ENCODE measurements at places on chromosomes 7 and 10.

- DNase-seq = no peak
Measured at GRCh38 chr7:88146616-88147015, 73.2 kb downstream of the SRI start.

DNA sequence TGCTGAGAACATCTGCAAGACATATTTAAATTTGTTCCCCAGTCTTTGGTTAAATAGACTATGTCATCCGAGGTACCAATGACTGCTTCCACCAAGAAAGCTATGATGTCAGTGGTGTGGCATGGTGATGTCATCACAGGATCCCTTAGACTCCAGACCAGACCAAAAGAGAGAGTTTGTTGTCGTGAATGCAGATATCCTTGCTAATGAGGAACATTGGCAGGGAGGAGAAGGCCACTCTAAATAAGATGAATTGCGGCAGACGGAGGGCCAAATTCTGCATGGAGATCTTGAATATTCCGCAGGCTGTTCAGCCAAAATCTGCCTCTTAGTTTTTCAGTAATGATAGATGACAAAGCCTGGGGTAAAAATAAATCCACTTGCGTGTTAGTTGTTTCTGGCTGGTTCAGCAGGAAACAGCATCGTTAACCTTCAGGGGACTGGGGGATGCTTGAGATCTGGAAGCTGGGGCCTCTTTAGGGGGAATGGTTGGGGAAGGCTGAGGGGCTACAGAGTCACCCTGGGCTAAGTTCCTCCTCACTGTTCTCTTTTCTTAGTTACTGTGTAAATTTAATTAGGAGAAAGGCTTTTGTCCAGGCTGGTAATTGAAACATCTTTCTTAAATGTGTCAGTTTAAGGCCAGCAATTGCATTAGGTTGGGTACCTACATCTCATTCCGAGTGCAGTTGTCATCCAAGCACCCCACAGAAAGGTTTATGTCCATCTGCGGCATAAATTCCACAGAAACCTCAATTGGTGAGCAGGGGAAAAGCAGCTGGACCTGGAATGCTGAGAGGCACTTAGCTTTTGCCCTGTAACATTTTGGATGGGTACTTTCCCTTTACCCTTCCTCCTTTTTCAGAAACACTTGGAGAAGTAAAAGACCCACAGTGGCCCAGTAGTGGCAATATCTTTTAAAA is 11.6 kb upstream of the CAMK1D start:
- no peak for DNase-seq

- DNase-seq = no peak
Measured at GRCh38 chr10:127159648-127160245, 36.6 kb downstream of the INSYN2A start.

GRCh38 chr7:129266181-129266580 is 41.4 kb downstream of the AHCYL2 start:
- DNase-seq = no peak

DNA sequence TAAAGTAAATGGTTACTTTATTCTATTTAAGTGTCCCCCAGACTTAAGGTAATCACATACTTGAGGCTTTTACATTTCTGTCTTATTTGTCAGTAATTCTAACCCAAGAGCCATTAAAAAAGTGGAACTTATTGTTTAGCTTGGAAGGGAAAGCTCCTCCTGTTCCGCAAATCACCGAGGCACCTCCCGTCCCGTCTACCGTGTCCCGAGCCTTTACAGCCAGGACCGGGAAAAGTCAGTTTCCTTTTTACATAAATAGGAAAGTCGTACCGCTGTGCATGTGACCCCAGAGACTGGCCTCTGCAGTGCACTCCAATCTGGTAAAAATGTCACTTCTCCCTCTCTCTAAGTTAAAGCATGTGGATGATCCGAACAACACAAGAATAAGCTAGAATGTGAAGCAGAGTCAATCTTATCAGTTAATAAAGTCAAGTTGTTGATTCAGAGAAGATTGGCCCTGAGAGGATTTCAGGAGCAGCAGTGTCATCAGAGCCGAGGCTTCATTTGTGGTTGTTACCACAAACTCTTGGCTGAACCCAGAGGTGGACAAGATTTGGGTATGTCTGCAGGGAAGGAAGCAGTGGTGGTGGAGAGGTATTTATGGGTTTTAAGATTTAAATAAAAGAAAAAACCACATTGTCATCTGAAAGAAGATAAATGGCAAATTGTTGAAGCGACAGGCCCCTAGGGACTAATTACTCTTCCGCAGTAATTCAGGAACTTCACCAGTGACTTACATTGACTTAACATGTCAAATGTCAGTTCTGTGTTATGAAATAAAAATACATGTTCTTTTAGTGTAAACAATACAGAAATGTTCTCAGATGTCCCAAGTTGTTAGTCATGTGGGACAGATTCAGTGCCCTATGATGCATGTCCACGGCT is 316.6 kb upstream of the ZNF32 start:
- DNase-seq = no peak

- no peak for DNase-seq
Measured at GRCh38 chr10:88293651-88294230, 289.4 kb downstream of the RNLS start.

DNA sequence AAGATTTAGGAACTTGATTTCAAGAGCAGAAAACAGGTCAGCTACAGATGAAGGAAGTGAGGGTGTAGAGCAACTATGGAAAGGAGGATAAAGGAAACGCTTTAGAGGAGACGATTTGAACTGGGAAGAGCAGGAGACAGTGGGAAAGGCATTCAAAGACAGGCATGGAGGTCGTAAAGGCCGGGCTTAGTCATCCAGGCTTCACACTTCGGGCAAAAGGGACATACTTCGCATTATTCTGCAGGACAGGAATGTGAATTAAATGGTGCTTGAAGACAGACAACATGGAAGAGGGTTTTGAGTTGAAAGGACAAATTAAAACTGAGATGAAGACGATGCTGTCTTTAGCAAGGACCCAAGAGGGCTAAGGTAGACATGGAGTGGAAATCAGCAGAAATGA is 8.1 kb downstream of the FAM171A1 start:
- DNase-seq = no peak

DNA sequence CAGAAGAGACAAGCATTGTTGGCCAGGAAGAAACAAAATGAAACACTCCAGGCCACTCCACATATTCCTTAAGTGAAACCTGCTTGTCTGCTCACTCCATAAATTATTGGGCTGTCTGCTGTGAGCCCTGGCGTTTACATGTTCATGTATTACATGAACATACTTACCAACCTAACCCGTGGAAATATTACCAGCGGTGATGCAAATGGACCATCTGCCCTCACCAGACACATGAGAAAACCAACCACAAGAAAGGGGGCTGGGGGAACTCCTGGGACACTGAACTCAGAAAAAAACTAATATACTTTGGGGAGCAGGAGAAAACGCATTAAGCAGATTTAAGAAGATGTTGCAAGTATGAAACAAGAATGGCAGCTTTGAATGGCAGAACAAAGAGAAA is 731.2 kb upstream of the IGFBP3 start:
- no peak for DNase-seq

- DNase-seq = no peak
Measured at GRCh38 chr10:85946713-85947326, 419.8 kb downstream of the GRID1 start.

DNA sequence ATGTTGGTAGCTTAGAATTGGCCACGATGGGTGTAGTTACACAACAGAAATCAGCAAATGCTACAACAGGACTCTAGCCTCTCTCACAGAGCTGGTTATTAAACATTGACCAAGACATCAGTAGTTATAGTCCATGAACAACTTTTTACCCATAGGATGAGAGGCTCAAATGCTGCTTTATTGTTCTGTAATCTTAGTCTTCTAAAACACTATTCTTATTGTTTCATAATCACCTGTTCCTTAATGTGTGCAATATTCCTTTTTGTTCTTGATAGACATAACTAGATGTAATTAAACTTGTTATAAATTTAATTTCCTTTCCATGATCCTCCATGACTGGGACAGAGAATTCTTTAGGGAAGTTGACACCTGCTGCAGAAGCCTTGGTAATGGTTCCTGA is 356.9 kb downstream of the EXOC4 start:
- no peak for DNase-seq

Data from NCI-H2029 treated with DMSO at 0.1 percent for 48 hours (cell line).